Stimulated activated CD4-positive, alpha-beta T cell treated with anti-CD3 and anti-CD28 coated beads, Interleukin-4, amount 100 ng/mL, for 24 hours (primary cell): ENCODE measurements at places on chromosomes 4 and X.
A peak's percentile ranks its signal among the peaks of the same experiment; 100 is the strongest.

GRCh38 chr4:61938250-61938846 lies 738.2 kb downstream of the ADGRL3 start:
- DNase-seq, result no peak

GRCh38 chr4:98939438-98939837 lies 10.5 kb upstream of the EIF4E start:
- DNase-seq, result no peak

DNA sequence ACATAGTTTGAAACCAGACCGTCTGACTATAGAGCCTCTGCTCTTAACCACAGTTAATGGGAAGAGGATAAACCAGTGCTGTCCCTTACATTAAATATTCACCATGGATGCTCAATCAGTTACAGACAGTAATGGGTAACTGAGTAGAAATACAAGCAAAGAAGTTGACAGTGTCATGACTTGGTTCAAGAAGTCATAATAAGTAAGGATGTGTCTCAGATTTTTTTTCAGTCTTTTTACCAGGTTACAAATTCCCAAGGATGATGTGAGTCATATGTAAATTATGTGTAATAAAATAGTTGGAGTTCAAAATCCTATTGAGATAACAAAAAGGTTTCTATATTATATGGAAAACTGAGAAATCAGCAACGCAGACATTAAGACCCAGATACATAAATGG lies 31.1 kb downstream of the ZCCHC4 start:
- DNase-seq, result no peak

DNA sequence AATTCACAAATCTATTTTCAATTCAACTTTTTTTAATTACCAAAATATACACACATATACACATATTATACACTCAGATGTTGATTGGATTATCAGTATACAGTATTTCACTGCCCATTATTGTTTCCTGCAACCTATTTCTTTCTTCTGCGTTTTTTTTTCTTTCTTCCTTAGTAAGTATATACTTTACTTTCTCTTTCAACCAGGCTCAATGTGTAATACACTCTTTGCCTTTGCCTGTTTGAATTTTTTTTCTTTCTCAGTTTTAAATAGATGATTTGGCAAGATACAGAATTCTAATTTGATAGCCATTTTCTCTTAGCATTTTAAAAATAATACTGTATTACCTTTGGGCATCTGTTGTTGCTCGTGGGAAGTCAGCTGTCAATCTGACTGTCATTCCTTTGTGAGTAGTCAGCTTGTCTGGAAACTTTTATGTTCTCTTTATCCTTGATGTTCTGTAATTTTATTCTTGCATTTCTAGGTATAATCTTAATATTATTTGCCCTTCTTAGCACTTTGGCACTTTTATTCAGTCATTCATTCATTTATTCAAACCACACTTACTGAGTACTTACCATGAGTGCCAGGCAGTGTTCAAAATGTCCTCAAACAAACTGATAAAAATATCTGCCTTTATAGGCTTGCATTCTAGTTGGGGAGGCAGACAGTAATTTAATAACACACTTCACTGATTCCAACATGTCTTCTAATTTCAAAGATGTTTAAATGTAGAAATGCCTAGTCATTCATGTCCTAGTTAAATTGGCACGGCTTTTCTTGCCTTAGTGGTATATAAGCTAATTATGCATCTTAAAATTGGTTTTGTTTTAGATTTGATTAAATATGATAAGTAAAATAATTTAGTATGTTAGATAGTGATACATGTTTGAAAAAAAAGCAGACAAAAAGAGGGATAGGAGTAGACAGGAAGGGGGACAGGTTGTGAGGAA lies 3.7 kb downstream of the USP38 start:
- DNase-seq, result no peak

DNA sequence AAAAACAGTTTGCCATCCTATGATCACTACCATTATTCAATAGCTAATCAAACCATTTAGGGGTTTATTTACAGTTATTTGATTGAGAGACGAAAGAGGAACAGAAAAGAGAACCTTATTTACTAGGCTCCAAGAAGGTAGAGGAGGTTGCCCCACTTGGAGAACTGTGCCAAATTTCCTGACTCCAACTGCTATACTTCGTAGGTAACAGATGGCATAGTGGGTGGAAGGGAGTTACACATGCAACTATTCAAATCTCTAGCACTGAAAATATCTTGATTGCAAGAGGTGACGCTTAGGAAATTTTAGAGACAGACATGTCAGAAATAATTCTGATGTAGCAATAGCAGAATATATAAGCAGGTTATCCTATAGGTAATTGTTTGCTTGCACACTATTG lies 38.0 kb upstream of the TMPRSS11F start:
- no peak for DNase-seq

- no peak for DNase-seq
Measured at GRCh38 chrX:152138388-152138784, at the start of gene MAGEA10. Gene MAGEA10, minus strand, starts transcription at chrX:152138577. Its CDS starts 2,957 bp downstream, at chrX:152135620.

GRCh38 chr4:53688186-53688790 lies 97.0 kb upstream of the LNX1 start:
- DNase-seq, result peak; percentile 23

DNA sequence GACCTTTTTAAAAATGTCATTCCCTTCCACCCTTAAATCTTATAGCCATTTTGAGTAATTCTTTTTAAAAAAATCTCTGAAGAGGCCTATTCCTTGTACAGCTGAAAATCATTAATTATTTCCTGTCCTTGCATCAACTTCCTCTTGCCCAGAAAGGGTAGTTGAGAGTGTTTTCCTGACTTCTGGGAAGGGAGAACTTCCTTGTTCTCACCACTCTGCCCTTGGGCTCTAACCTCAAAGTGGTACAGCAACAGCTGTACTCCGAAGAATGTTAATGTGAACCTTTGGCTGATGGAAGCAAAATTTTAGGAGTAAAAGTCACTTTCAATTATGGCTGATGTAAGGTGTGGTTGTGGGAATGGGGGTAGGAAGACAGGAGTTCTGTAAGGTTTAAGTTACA lies 15.1 kb upstream of the FABP2 start:
- DNase-seq, result no peak

GRCh38 chr4:81946996-81947395 lies 426.8 kb downstream of the HNRNPD start:
- DNase-seq, result no peak

GRCh38 chrX:3940000-3940610 lies 226.7 kb upstream of the PRKX start:
- no peak for DNase-seq

DNA sequence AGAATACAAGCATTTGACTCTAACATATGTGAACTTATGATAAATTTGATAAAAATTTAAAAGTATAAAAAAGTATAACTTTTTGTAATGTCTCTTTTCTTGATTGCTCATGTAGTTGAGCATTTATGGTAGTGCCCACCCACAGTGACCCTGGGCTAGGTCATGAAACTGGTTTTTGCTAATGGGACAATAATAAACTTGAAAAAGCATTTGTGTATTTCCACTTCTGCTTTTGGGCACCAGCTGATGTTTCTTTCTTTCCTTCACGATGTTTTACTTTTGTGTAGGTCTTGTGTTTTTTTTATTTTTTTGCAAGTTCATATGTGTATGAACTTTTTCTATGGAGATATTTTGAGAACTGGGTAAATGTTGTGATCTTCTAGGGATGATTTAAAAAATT lies 313.1 kb downstream of the CBLL2 start:
- no peak for DNase-seq

DNA sequence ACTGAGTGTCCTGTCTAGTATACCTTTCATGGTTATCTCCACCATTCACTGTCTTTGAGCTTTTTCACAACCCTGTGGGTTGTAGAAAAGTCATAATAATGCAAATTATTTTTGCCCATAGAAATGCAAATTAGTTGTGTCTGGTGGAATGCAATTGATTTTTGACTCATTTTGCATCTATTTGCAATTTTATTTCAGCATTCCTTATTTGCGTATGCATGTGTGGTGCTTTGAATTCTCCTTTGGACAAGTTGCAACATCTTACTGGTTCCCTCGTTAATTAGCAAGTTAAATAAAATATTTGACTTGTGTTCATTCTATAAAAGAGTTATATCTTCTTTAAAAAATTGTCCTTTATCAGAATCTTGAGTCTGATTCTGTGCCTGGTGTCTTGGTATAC lies 297.3 kb upstream of the CASK start:
- DNase-seq, result no peak

GRCh38 chr4:120088507-120088906 lies 21.9 kb upstream of the MAD2L1 start:
- no peak for DNase-seq

- DNase-seq, result no peak
Measured at GRCh38 chr4:89579771-89580170, 257.2 kb downstream of the SNCA start.

DNA sequence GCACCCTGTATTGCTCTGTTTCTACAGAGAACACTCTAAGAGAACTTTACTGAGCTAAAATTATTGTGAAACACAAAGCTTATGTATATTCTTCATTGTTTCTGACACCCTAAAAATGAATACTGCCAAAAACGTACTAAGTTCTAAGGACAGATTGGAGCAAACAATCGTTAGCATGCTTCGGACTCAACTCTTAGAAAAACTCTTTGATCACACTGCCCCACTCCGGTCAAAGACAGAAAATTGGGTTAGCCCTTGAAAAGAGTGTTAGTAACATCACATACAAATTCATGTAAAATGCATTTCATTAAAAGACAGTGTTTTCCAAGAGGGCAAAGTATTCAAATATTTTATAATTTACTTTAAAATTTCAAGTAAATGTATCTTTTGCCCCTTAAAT lies 177.4 kb downstream of the DCHS2 start:
- no peak for DNase-seq

DNA sequence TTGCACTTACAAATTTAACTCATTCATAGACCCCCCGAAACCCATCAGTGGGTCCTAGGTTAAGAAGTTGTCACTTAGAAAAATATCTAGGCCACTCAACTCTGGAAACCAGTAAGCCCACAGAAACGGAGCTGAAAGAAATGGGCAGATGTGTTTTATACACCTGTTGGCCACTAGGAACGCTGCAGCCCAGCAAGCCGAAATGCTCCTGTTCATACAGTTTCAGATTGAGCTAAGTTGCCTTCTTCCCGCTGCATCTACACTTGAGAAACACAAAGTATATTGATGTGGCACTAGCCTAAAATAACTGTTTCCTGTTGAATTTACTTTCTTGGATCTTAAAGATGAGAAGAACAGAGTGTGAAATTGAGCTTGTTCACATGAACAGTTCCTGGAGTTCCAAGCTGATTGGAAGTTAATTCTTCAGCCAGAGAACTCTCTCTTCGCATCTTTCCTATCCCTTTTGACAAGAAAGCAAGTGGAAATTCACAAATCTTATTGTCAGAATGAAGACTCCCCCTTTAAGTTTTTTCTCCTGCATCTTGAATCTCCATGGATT lies 174.1 kb downstream of the RBMX2 start:
- no peak for DNase-seq

DNA sequence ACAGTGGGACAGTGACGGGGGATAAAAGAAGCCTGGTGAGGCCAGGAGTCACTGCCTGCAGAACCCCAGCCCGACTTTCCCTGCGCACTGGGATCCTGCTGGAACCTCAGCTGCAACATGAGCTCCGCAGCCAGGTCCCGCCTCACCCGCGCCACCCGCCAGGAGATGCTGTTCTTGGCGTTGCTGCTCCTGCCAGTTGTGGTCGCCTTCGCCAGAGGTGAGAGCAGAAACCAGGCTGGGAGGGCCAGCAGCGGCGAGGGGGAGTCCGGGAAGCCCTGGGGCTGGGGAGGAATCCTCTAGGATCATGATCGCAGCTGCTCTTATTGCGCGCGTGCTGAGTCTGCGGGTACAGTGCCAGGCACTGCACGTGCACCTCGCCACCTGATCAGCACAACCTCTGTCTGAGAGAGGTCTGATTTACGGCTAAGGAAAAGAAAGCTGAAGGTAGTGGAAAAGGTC lies at the start of gene PF4V1:
Gene PF4V1, plus strand, starts transcription at position 51 of the 459 bp plus-strand sequence. Its CDS starts 67 bp downstream, at position 118.
- no peak for DNase-seq

DNA sequence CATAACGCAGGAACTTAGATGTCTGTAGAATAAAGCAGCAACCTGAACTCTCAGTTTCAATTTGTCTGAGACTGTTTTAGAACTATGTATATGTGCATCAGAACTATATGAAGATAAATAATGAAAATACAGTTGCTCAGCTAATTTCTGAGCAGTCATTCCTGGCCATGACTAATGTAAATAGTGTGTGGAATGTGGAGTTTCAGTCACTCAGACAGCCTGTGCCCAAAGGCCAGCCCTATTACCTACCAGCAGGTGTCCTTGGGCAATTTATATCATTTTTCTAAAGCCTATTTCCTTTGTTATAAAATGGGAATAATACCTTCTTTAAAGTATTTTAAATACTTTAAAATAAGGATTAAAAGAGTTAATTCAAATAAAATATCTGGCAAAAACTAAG lies 56.0 kb upstream of the RELL1 start:
- no peak for DNase-seq

- DNase-seq, result no peak
Measured at GRCh38 chr4:108607079-108607815, 13.1 kb upstream of the RPL34 start.

- DNase-seq, result no peak
Measured at GRCh38 chr4:85701861-85702321, 226.9 kb downstream of the ARHGAP24 start.

- no peak for DNase-seq
Measured at GRCh38 chrX:30414144-30414543, 105.0 kb upstream of the NR0B1 start.

GRCh38 chrX:70129816-70130215 lies 3.4 kb upstream of the IGBP1 start:
- no peak for DNase-seq

GRCh38 chrX:45628041-45628440 lies 427.4 kb upstream of the DIPK2B start:
- DNase-seq, result no peak

DNA sequence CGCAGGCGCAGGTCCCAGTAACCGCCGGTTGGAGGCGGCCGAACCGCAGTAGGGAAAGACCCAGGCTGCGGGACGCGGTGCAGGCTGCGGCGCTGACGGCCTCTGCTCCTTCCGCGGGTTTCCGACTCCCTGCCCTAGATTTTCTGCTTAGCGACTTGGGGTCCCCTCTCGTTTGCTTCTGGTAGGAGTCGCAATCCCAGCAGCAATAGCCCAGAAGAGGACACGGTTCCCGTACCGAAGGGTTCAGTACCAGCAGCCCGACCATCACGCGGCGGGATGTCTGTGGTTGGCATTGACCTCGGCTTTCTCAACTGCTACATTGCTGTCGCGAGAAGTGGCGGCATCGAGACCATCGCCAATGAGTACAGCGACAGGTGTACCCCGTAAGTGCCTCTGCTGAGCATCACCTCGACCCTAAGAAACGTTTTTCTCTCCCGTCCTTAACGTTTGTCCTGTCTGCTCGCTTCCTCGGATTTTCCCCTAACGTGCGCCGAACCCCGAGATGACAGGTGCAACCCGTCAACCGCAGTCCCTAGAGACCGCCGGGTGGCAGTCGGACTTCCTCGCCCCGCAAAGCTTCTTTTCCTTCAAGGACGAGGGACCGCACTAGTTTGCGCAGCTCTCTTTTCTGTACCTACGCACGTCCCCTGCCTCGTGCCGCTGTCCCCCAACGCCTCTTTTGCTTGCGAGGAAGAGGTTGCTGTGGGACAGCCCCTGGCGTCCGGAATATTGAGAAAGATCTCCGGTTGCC lies at the start of gene HSPA4L:
Gene HSPA4L, plus strand, starts transcription at position 48 of the 751 bp plus-strand sequence. Its CDS starts 229 bp downstream, at position 277.
- peak; percentile 6 for DNase-seq

DNA sequence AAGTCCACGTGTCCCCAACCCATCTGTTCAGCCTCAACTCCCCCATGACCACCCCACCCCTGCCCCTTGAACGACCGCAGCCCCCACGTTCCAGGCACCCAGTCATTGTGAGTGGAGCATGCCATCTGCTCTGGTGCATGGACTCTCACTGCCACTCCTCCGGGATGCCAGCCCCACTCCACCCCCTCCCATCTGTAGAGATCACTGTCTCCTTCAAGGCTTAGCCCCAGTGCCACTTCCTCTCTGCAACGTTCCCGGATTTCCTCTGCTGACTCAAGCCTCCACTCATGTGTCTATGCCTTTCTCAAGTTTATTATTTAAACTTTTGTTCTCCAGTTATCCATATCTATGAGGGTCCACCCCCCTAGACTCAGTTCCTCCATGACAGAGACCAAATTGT lies 54.0 kb downstream of the MAML3 start:
- no peak for DNase-seq
